Right renal pelvis (tissue), 4 donors: ENCODE measurements at places on chromosomes 12 and 14. TPM values are rescaled to one million over a fixed set of nuclear protein-coding genes. Genes with fewer than 3 reads are reported as not detected.

Gene TGM1
- polyA plus RNA-seq: 2.0 TPM

Gene CCDC38
- 0.40 TPM for polyA plus RNA-seq

Gene DDHD1
- 11.3 TPM for polyA plus RNA-seq

Gene TROAP
- polyA plus RNA-seq: 20.6 TPM

Gene LRRC10
- not detected for polyA plus RNA-seq

Gene PMCH
- polyA plus RNA-seq: 1.0 TPM

Gene CIPC
- polyA plus RNA-seq: 26.7 TPM

Gene CCDC197
- not detected for polyA plus RNA-seq

Gene CIROP
- polyA plus RNA-seq: not detected

Gene ART4
- 0.11 TPM for polyA plus RNA-seq

Gene RNF10
- 202 TPM for polyA plus RNA-seq
